ENCODE measurements at places on chromosomes 1 and 21. TPM values are rescaled to one million over a fixed set of nuclear protein-coding genes. Genes with fewer than 3 reads are reported as not detected.

Gene GRIK1
- total RNA-seq = not detected

Gene RGS1
- total RNA-seq = not detected

DNA sequence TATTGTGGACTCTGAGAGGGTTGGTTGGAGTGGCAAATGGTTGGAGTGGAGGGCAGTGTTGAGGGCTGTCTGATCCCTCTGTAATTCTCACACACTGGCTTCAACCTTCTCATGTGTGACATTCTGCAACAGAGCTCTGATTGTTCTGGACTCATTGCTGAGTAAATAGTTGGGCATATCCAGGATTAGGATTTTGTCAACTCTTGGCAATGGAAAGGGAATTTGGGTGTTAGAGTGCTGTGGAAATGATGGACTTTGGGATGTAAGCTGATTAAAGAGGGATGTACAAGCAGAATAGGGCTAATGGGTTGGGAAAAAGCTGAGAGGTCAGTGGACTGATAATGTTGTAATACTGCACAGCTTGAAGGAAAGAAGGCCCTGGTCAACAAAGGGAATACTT lies 16.5 kb downstream of the TLCD4 start:
- DNase-seq = no peak

DNA sequence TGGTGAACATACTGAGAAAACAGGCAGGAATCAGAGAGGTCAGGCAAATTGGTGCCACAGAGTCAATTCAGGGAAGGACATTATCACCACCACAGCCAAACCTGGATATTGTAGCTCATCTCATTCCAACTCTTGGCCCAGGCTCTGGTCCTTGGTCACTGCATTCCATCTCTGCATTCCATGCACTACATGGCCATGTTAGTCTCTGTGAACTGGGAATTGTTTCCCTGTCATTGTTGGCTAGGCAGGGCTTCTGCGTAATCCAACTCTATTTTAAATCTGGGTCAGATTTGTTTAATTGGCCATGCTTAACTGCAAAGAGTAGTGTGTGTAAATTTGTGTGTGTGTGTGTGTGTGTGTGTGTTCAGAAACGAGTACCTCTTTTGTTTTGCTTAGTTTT lies 837.6 kb upstream of the ADAMTS5 start:
- DNase-seq = no peak

Data from IMR-90 (cell line).